NT2/D1 (cell line): ENCODE measurements at places on chromosomes 2 and 18.

GRCh38 chr2:140392824-140393223 lies 1612.6 kb upstream of the NXPH2 start:
- no peak for DNase-seq

DNA sequence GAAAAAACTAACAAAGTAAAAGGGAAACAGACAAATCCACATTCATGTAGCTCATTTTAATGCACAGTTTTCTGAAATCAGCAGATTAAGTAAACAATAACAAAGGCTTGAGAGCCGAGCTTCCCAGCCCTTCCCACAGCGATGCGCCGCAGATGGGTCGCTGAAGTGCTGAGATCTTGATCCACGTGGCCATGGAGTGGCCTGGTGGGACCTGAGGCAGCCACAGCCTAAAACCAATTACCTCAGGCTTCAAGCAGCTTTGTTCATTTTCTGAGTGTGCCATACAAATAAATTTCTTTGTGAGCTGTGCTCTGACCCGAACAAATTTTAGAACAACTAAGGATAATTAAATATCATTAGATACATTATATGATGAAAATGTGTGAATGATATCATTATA lies 25.6 kb upstream of the CYRIA start:
- DNase-seq: no peak

GRCh38 chr2:134758633-134759032 lies 39.8 kb upstream of the TMEM163 start:
- no peak for DNase-seq

GRCh38 chr2:43448822-43449110 lies 147.1 kb downstream of the THADA start:
- DNase-seq: peak; percentile 15

DNA sequence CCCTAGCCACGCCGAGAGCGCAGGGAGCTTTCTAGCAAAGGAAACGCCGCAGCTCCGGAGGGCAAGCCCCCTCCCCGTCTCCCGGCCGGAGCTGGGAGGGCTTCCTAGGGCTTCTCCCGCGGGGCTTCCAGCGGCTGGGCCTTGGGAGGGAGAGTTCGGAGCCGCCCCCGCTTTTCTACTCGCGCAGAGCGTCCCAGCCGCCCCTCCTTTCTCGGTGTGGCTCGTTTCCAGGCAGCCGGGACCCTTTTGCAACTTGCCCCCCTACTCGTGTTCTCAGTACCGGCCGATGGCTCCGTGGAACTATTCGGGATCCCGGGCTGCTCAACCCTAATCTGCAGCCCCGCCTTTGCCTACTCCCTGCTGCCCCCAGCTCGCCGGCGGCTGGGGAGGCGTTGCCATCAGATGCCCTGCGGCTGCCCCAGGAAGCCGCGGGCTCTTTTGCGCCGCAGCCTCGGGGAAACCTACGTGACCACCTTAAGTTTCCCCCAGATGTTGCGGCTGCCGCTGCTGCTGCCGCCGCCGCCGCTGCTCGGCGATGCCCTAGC lies 1.5 kb upstream of the NR4A2 start:
- peak; percentile 56 for DNase-seq
